ENCODE measurements at places on chromosomes 4 and X. TPM values are rescaled to one million over a fixed set of nuclear protein-coding genes. Genes with fewer than 3 reads are reported as not detected.

The ADGRG4 gene
- total RNA-seq: not detected

The LUZP4 gene
- total RNA-seq: not detected

The FOXP3 gene
- not detected for total RNA-seq

The NOP14 gene
- 30.8 TPM for total RNA-seq

The DDX53 gene
- not detected for total RNA-seq

The FGD1 gene
- 10.0 TPM for total RNA-seq

The CENPVL2 gene
- not detected for total RNA-seq

The PF4V1 gene
- total RNA-seq: not detected

The STOX2 gene
- 4.2 TPM for total RNA-seq

The JCHAIN gene
- total RNA-seq: not detected

The C4orf50 gene
- total RNA-seq: not detected

The TMSB15A gene
- 1.1 TPM for total RNA-seq

The SMIM43 gene
- not detected for total RNA-seq

The PDS5A gene
- total RNA-seq: 47.2 TPM

The ADH4 gene
- 0.07 TPM for total RNA-seq

The MTHFD2L gene
- 23.2 TPM for total RNA-seq

The LARP7 gene
- total RNA-seq: 26.5 TPM
